ENCODE measurements at places on chromosomes 5 and 9.

- no peak for DNase-seq
Observed at GRCh38 chr5:56148453-56148971, 84.6 kb downstream of the ANKRD55 start.

- no peak for DNase-seq
Observed at GRCh38 chr9:13860019-13860418, 453.9 kb downstream of the NFIB start.

GRCh38 chr5:164504141-164504772 lies 998.8 kb downstream of the MAT2B start:
- no peak for DNase-seq

DNA sequence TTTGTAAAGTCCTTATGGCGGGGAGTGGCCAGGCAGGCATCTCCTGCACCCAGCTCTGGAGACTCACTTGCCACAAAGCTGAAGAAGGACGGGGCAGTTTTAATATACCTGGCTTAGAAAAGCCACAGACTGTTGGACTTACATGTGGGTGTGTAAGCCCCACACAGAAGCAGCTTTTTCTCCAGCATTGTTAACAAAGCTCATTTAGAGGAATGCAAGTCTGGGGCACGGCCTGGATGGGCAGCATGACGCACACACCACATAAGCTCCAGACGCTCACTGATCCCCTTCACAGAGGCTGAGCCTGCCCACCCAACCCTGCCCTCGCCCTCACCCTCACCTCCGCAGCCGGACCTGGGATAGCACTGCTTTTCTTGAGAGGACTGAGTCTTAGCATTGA lies 58.0 kb upstream of the PDE8B start:
- DNase-seq, result no peak

DNA sequence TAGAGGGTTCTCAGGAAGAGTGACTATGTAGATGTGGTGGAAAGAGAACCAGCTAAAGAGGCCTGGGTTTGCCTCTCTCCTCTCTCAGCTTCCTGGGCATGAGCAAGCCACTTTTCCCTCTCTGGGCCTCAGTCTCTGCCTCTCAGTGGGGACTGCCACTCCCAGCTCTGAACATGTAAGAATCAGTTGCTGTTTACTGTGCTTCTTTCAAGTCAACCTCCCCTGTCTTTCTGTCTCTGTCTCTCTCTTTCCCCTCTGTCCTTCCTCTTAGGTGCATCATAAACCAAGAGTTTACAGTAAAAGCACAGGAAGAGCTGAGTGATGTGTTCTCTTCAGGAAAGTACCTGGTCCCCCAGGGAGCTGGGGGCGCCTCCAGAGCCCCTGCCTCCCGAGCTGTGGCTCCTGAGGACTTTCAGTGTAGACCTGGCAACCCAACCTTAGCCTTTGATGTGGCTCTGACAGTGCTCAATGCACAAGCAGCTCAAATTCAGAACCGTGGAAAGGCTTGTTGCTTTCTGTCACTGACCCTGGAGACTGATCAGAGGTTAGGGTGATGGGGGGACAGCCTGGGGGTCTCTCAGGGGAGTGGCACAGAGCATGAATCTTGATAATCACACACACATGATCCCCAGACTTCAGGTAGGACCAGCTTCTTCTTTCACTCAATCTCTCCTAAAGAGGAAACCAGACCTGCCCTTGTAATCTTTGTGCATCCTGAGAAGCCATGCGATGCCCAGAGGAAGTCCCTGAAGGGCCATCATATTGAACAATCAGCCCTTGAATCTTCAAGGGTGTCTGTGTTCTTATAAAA lies 59.4 kb upstream of the TNFSF8 start:
- no peak for DNase-seq

DNA sequence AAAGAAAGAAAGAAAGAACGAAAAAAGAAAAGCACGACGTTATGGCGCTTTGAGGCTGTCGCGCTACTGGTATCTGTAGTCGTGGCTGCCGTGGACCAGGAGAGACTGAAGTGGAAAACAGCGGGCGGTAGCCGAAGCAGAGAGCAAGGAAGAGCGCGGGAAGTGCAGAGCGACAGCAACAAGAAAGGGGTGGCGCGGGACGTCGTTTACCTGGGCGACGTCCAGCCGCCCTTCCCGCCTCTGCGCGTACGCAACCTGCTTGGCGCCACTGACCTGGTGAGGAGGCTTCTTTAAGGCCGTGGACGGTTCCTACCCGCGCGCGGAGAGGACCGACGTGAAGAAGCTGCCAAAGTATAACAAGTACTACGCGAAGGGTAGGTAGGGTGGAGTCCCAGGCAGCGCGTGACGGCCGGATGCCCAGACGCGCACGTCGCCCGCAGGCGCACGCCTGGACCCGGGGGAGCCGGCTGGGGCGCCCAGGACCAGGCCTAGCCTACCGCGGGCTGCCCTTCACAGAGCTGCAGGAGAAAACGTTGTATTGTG lies 15.4 kb downstream of the CCL28 start:
- DNase-seq, result peak; percentile 5

DNA sequence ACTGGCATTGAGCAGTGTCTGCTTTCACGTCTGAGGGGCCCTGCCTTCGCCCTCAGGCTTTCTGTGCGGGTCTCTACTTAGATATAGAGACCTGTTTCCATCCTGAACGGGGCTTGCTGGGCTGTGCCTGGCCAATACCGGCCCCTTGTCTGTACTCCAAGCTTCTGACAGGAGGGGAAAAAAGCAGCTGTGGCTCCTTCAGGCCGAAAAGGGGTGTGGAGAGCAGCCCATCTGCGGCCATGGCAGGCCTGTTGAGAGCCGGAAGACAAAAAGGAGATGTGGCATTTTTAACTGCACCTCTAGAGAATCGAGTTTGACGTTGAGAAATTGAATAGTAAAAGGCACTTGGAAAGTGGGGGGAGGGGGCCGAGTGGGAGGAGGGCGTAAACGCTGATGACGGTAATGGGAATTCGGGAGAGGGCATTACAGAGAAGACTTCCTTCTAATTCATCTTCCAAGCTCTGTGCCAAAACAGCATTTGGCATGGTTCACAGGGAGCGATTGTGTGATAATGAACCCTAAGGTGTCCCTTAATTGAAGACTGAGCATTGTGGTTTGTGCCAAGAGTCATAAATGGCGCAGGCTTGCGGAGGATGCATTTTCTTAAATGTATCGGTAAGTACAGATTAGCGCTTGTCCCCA lies 25.1 kb upstream of the PRDM12 start:
- DNase-seq, result no peak

- DNase-seq, result no peak
Observed at GRCh38 chr9:2286825-2287455, 271.8 kb downstream of the SMARCA2 start.

All from stimulated activated CD8-positive, alpha-beta memory T cell treated with anti-CD3 and anti-CD28 coated beads, Interleukin-4, amount 100 ng/mL, for 4 hours (primary cell).